AG09319 (cell line): ENCODE measurements at places on chromosomes 13 and 19.

DNA sequence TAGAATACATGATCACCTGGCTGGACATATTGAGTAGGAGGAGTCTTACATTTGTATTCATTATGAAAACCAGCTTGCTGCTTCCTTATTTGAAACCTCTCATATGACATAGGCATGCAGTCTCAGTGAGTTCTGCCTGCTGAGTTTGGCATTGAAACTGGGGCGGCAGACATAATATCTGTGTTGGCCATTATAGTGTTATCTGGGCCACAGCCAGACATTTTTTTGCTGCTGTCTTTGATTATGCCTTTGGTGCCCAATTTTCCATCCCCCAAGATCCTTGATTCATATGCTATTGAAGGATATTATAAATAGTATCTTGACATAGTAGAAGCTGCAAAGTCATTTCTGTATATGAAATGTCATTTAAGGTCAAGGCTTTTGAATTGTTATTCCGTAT, 15.8 kb downstream of the FREM2 start:
- DNase-seq, result no peak

- DNase-seq, result no peak
These were observed 40.5 kb upstream of the SLC15A1 start for GRCh38 chr13:98792785-98793495.

GRCh38 chr19:53246498-53246897, 8.2 kb downstream of the ZNF677 start:
- no peak for DNase-seq

DNA sequence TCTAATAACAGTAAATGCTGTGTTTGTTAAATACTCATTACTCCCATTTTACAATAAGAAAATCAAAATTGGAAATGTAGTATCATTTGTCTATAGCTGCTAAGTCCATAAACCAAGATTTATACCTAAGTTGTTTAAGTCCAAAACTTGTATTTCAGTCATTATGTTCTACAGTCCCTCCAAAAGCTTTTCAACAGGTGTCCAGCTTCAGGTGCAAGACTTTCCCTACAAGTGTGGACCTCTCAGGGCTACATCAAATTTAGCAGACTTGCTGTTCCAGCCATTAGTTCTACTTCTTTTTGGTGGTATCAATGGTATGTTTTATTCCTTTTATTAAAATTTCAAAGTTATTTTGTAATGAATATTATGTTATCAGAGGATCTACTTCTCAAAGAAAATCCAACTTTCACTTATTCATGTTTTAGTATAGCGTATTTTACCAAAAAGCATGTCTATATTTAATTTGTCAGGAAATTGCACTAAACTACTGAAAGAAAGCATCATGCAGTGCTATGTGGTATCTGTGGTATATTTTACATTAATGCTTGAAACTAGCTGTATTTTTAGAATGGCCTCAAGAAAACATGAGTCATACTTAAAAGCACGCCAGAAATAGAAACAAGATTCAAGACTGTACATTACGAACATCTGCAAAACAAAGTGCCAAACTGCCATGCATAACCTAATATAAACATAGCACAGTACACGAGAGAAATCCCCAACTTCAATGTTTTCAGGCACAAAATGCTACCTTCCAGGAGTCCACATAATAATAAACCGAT, 44.5 kb downstream of the VWA8 start:
- peak; percentile 28 for DNase-seq

DNA sequence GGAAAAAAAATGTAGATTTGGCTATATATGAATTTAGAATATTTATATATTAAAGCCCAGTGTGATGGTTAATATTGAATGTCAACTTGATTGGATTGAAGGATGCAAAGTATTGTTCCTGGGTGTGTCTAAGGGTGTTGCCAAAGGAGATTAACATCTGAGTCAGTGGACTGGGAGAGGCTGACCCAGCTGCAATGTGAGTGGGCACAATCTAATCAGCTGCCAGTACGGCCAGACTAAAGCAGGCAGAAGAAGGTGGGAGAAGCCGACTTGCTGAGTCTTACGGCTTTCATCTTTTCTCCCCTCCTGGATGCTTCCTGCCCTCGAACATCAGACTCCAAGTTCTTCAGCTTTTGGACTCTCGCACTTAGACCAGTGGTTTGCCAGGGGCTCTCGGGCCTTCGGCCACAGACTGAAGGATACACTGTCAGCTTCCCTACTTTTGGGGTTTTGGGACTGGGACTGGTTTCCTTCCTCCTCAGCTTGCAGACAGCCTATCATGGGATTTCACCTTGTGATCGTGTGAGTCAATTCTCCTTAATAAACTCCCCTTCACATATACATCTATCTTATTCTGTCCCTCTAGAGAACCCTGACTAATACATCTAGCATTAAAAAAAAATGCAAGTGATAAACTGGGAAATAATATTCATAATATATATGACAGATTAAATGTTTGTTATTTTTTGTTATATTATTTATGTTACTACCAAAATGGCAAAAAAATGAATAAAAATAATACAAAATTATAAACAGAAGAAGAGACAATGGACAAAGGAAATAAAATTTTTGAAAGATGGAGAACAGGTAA, 122.4 kb downstream of the DLEU7 start:
- DNase-seq, result no peak

GRCh38 chr19:45817010-45817724, 2.1 kb upstream of the RSPH6A start:
- peak; percentile 84 for DNase-seq

DNA sequence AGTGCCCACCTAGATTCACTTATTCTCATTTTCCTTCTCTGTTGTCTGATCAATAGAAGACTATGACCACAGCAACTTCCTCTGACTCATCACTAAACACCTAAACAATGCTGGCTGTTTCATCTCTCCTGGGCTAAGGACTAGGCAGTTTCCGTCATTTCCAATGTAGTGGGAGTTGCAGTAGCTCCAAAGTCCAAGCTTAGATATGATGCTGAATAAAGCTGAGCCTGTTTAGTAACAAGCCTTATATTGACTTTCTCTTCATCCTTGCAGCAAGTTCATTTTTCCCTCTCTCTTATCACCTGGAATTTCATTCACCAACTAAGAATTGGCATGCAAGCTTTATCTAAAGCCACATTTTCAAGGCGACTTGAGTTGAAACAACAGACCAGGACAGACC, 53.5 kb upstream of the PCDH9 start:
- no peak for DNase-seq

DNA sequence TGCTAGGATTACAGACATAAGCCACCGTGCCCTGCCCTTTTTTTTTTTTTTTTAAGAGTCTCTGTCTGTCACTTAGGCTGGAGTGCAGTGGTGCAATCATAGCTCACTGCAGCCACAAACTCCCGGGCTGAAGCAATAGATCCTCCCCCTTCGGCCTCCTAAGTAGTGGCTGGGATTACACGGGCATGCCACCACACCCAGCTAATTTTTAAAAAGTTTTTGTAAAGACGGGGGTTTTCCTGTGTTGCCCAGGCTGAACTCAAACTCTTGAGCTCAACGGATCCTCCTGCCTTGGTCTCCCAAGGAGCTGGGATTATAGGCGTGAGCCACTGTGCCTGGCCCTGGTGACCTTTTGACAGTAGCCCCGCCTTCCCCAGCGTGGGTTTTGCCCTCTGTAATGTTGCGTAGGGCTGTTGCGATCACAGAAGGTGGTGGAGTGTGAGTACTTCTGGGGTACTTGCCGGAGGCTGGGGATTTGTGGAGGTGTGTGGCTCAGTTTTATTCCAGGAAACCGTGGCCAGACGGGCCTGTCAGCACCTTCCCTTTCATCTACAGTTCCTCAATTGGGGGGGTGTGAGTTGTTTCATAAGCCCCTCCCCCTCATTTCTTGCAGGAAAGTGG, 11.6 kb upstream of the RETN start:
- no peak for DNase-seq

GRCh38 chr19:43594710-43595604, 977 bp downstream of the IRGQ start:
- peak; percentile 18 for DNase-seq

DNA sequence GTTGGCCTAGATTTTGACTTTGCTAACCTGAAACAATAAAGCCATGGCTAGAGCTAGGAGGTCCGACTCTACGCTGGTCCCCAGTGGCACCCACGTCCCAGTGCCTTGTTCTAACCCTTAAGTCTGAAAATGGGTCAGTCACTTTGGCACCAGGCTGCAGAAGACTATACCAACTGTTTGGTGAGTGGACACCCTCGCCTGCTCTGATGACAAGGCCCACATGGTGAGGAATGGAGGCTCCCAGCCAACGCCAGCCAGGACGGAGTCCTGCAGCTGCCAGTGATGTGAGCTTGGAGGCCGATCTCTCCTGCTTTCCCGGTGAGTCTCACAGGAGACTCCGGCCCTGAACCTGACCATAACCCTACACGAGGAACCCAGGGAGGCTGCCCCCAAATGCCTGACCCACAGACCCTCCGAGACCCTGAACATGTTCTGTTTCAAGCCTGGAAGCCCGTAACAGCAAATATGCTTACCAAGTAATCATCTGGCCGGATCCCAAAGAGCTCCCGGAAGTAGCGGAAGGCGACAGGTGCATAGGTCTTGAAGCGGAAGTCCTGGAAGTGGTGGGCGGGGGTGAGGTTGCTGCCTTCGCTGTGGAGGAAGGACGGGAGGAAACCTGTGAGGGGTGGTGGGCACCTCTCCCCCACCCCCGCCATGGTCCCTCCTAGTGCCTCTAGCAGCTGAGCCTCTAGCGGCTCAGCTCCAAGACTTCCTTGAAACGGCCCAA, 34.1 kb upstream of the CACTIN start:
- DNase-seq, result no peak

DNA sequence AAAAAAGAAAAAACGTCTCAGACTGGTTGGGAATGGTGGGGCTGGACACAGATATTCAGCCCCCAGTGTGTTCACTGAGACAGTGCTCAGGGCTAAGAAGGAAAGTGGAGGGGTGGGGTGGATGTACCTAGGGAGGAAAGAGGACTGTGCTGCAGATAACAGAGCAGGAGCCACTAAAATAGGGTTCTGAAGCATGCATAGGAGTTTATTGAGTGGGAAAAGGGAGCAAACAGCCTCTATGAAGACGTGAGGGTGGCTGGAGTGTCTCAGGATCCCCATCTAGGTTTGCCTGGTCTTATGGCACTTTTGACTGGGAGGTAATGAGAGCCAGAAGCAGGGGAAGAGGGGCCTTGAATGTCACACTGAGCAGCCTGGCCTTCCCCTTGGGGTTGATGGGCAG, 3.4 kb downstream of the MEGF8 start:
- DNase-seq, result no peak

DNA sequence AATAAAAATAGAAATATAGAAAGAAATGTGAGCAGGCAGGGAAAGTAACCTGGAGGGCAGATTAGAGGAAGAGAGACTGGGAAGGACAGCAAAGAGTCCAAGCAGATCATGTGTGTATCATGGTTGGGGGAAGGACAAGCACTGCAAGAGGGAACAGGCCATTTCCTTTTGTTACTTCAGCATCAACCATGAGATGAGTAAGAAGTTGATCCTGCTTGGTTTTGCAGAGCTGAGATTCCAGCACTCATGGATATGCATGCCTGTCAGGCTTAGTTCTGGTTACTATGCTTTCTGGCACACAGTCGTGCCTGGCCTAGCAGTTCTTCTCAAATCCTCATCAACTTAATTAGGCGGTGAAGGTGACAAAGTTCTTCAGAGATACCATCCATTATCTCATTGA, 18.1 kb downstream of the NALCN start:
- no peak for DNase-seq

DNA sequence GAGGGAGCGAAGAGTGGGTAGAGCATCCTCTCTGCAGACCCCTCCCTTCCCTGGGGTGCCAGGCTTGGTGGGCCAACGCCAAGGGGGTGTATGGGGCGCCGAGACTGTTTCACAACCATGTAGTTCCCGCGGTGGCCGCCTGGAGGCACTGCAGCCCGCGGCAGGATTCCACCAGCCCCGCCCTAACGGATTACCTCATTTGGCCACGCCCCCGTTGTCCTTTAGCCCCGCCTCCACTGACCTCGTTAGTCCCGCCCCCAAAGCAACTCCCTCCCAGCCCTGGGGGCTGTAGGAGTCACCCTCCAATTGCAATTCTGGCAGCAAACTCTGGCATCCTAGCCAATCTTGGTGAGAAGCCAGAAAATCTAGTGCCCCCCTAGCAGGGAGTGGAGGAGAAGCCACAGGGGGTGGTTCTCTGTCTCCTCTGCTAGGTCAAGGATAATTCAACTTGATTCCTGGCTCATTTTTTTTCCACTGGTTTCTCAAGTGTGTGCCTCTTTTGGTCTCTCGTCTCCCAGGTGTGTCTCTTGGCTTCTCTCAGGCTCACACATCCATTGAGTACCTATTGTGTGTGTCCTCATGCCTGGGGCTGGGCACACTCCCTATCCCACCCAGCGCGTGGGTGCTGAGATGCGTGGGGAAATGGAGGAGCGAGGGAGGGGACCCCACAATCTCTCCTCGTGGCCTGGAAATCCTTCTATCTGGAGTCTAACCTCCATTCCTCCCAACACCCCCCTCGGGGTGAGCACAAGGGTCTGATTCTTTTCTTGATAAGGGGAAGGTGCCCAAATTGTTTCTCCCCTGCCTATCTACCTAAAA, 2.0 kb downstream of the OLFM2 start:
- DNase-seq, result no peak

- DNase-seq, result no peak
These were observed 3.8 kb downstream of the COX6B2 start for GRCh38 chr19:55350620-55351315.

GRCh38 chr19:16113727-16114126, 2.0 kb downstream of the RAB8A start:
- DNase-seq, result no peak

- DNase-seq, result no peak
These were observed 28.5 kb downstream of the UPF1 start for GRCh38 chr19:18860302-18860700.

GRCh38 chr13:77124423-77124822, 97.5 kb upstream of the FBXL3 start:
- DNase-seq, result no peak

DNA sequence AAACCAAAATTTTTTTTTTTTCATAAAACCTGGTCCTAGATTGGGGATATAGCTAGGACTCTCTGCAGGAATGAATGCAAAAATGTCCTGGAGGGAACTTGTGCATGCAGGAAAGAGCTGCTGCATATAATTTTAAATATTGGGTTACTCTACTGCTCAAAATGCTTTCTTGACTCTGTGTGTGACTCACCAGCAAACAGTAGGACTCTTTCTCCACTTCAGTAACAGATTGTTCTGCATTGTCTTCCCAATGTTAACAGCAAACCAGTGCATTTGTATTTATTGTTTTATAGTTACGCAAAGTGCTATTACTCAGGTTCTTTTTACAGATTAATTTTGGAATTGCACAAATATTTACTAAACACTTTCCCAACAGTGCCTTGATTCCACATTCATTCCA, 163.7 kb upstream of the KL start:
- no peak for DNase-seq

- DNase-seq, result no peak
These were observed 45.3 kb downstream of the RGCC start for GRCh38 chr13:41502673-41503072.

- DNase-seq, result no peak
These were observed 391.0 kb downstream of the LMO7 start for GRCh38 chr13:76027131-76027530.

DNA sequence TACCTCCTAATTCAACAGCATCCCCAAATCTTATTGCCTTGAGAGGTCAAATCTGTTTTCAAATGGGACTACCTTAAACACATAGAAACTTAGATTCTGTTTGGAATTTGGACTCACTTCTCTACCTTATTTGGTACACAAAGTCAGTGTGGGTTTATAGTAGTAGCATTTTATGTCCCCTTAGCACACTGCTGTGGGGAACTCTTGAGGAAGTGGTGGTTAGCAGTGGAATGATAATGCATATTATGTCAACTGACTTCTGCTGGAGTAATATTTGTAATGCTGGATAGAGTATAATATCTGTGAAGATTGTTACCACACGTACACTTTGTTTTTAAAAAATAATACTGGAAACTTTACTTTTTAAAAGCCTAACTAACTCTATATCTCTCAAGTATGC, 386.3 kb downstream of the NDFIP2 start:
- no peak for DNase-seq
